CD4-positive, alpha-beta T cell treated with Interleukin-6 at 100 ng/mL for 8 hours (primary cell): ENCODE measurements at places on chromosomes 6 and 20.

GRCh38 chr20:59632541-59633113 lies 28.3 kb downstream of the PHACTR3 start:
- no peak for DNase-seq

GRCh38 chr6:106194949-106195921 lies 109.1 kb downstream of the PRDM1 start:
- DNase-seq, result peak; percentile 55

DNA sequence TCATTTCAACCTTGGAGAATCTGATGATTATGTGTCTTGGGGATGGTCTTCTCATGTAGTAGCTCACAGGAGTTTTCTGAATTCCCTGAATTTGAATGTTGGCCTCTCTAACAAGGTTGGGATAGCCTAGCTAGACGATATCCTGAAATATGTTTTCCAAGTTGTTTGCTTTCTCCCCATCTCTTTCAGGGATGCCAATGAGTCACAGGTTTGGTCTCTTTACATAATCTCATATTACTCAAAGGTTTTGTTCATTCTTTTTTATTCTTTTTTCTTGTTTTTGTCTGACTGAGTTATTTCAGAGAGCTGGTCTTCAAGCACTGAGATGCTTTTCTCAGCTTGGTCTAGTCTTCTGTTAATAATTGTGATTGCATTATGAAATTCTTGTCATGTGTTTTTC lies 42.7 kb upstream of the COL9A1 start:
- no peak for DNase-seq

GRCh38 chr6:91864911-91865310 lies 1278.0 kb upstream of the MAP3K7 start:
- DNase-seq, result no peak

GRCh38 chr20:24289737-24290481 lies 179.5 kb upstream of the SYNDIG1 start:
- DNase-seq, result no peak

GRCh38 chr6:83365931-83366330 lies 64.9 kb downstream of the ME1 start:
- DNase-seq, result no peak

- DNase-seq, result no peak
Measured at GRCh38 chr20:44615876-44616603, 33.7 kb downstream of the PKIG start.
